ENCODE measurements at places on chromosomes 11 and 22.

DNA sequence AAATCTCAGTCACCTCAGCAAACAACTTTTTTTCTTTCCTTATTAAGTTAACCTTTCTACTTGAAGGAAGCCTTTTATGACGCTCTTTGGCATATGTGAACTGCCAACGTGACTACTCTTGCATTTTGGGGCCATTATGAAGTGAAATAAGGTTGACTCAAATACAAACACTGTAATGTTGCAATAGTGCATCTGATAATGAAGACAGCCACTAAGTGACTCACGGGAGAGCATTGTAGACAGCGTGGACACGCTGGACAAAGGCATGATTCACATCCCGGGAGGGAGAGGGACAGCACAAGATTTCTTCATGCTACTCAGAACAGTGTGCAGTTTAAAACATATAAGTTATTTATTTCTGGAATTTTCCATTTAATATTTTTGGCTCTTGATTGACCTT lies 560.8 kb downstream of the ETS1 start:
- no peak for DNase-seq

DNA sequence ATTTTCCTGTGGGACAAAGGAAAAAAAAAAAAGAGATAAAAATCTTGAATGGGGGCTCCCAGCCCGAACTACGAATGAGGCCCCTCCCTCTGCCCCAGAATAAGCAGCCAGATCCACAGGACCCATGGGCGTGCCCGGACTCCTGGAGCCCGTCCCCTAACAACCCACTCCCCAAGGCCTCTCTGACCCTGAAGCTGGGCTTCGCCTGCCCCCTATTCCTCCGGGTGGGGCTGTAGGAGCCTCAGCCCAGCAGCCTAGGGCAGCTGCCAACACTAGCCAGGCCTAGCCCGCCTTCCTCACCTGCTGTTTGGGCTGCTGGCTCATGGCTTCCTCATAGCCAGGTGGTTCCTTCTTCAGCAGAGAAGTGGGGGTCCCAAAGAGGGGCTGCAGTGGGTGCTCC lies 46.6 kb downstream of the SGSM3 start:
- no peak for DNase-seq

DNA sequence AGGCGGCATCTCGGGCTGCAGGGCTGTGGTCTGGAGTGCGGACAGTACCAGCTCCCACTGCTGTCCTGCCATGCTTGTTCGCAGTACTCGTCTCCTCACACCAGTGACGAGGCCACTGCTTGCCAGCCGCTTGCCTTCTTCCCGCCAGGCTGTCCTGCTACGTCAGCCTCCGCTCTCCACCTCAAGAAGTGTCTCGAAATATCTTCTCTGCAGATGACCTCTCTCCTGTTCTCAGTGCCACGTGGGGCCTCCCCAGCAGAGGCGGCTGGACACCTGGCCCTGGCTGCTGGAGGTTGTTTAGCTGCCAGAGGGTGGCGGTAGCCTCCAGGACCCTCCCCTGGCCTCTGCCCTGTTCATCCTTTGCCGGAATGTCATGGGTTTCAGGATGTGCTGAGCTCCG lies 3.1 kb upstream of the CCDC188 start:
- DNase-seq = no peak

DNA sequence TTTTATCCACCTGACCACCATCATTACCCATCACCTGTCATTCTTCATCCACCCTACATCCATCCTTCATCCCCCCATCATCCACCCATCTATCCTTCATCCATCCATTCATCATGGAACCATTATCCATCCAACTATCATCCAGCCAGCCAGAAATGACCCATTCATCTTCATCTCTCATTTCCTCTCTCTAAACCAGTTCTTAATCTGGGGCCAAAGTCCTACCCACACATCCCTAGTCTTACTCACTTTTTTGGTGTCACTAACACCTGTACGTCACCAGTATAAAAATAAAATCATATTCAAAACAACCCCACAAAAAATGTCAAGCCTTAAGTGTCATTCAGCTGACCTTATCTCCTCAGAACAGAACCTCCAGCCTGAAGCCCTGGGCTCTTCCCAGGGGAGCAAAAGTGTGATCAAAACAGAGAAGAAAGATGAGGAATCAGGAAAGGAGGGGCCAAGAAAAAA lies 12.3 kb downstream of the SPI1 start:
- DNase-seq = no peak

DNA sequence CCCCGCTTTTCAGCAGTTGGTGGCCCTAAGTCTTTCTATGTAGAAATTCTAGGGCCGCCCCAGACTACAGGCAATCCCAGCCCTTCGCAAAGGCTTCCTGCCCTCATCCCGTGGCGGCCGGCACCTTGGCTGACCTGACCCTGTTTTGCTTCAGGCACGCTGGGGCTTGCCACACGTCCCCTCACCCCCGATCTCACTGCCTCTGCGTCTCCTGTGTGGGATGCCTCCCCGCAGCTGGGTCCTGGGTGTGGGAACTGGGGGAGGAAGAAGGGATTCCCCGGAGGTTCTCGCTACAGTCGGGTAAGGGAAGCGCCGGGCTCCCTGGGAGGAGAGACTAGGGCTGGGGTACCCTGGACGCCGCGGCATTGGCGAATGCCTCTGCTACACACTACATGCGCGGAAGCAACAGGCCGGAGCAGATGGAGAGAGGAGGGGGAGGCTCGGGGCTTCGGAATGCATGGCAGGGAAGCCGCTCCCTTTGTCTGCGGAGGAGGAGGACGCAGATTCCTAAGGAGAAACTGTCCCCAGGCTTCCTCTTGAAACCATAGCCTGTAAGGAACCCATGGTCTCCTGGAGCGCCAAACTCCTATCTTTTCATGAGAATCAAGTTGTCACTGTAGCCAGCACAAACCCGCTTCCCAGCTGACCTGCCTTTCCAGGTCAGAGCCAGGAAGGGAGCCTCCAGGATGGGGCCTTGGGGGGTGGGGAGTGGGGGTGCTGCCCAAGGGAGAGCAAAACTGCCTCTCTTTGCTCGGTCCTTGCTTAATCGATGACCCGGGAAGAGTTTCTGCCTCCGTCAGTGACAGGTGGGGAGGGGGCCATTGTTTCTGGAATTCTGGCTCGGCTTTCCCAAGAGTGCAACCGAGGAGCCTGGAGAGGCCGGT lies 1.4 kb downstream of the DTX4 start:
- DNase-seq = no peak

DNA sequence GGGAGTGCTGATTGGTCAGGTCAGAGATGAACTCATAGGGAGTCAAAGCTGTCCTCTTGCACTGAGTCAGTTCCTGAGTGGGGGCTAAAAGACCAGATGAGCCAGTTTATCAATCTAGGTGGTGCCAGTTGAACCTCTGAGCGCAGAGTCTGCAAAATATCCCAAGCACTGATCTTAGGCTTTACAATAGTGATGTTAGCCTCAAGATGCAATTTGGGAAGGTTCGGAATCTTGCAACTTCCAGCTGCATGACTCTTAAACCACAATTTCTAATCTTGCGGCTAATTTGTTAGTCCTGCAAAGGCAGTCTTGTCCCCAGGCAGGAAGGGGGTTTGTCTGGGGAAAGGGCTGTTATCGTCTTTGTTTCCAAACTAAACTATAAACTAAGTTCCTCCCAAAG lies 92.3 kb upstream of the PARVA start:
- DNase-seq = no peak

- DNase-seq = no peak
These were observed 35.6 kb downstream of the TMEM123 start for GRCh38 chr11:102416976-102417375.

DNA sequence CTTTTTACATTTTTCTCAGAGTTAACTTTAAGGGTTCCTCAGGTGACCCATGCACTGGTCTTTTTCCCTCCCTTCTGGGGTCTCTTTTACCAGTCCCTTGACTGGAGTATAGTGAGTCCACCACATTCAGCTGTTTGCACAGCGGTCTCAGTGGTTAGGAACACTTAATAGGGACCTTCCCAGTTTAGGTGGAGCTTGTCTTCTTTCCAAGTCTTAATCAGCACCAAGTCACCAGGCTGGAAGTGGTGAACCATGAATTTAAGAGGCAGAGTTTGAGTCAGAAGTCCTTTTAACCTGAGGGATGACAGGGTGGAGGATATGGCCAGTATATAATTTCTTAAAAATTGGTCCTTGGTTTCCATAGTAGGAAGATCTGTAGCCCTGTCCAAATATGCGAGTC lies 349.7 kb upstream of the MPPED2 start:
- DNase-seq = no peak

DNA sequence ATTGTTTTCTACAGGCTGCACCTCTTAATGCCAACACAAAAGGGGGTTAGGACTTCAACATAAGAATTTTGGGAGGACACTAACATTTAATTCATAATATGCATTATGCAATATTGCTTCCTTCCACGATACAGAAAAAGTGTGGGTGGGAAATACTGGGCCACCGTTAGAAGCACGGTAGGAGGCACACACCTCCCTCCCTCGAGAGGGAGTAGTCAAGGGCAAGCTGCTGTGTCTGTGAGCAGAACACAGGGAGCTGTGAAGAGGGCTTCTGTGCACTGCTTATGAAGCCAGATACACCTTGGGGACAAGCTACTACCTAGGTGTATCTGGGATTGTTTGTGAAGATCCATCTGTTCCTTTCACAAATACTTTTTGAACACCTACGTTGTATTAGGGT lies 109.3 kb upstream of the PLET1 start:
- no peak for DNase-seq

DNA sequence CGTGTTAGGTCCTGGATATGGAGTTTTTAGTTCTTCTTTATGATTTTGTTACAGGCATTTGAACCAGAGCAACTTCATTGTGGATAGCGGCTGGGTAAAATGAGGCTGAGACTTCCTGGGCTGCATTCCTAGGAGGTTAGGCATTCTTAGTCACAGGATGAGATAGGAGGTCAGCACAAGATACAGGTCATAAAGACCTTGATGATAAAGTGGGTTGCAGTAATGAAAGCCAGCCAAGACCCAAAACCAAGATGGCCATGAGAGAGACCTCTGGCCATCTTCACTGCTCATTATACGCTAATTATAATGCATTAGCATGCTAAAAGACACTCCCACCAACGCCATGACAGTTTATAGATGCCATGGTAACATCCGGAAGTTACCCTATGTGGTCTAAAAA lies 23.4 kb upstream of the CLMP start:
- no peak for DNase-seq

Data from NCI-H2081 (cell line).